Epithelial cell of proximal tubule (primary cell): ENCODE measurements at places on chromosomes 3 and 15. TPM values are rescaled to one million over a fixed set of nuclear protein-coding genes. Genes with fewer than 3 reads are reported as not detected.

The HAUS2 gene
- total RNA-seq: 54.0 and 77.5 TPM in 2 replicates

The CCK gene
- 0.63 TPM in 1 of 2 replicates, not detected in the other for total RNA-seq

The SEMA3F gene
- 36.0 and 58.6 TPM in 2 replicates for total RNA-seq

The FGD5 gene
- 0.06 TPM in 1 of 2 replicates, not detected in the other for total RNA-seq

The CCR3 gene
- total RNA-seq: not detected in 2 replicates

The GHSR gene
- total RNA-seq: not detected in 2 replicates

The HDC gene
- not detected in 2 replicates for total RNA-seq

The CMTM8 gene
- 8.8 and 9.2 TPM in 2 replicates for total RNA-seq

The CACNA1D gene
- total RNA-seq: 0.07 and 1.9 TPM in 2 replicates

The SLC22A13 gene
- total RNA-seq: not detected in 2 replicates

The LSAMP gene
- total RNA-seq: 0.87 and 5.1 TPM in 2 replicates

The PLA2G4E gene
- not detected in 2 replicates for total RNA-seq

The EPHB3 gene
- 0.07 and 0.92 TPM in 2 replicates for total RNA-seq

The CLRN1 gene
- total RNA-seq: not detected in 2 replicates

The LIPH gene
- 1.8 and 1.9 TPM in 2 replicates for total RNA-seq

The EMC7 gene
- total RNA-seq: 37.4 and 49.1 TPM in 2 replicates

The HYKK gene
- 1.7 and 7.4 TPM in 2 replicates for total RNA-seq

The CRABP1 gene
- not detected in 2 replicates for total RNA-seq
